Activated CD8-positive, alpha-beta memory T cell treated with anti-CD3 and anti-CD28 coated beads, Interleukin-2, amount 10 ng/mL, durations not matched to agents 7 days and 5 days (primary cell): ENCODE measurements at places on chromosomes 12 and 14.

GRCh38 chr12:80217011-80217535 lies 117.7 kb downstream of the OTOGL start:
- H3K27me3 ChIP-seq: peaks cover 19% of the 10 kb centered on the region
- no peaks in the 10 kb centered on the region for H3K36me3 ChIP-seq
- no peak for DNase-seq
- no peaks in the 10 kb centered on the region for H3K4me1 ChIP-seq

DNA sequence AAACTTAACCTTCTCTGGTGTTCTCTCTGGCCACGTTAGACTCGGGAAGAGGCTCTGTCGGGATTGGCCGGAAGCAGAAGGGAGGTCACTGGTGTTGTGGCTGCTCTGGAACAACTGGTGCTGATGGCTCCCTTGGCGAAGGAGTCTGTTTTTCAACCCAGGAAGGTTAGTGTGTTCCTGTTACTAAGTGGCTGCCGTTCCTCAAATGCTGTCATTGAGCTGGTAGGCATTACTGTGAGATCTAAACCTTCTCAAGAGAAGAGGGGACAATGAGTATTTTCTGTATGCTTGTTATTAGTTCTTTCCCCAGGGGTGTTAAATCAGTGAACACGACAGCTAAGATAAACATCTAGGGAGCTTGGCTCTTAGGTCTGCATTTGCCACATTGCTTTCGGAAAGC lies 18.3 kb downstream of the POP5 start:
- peaks cover 50% of the 10 kb centered on the region for H3K36me3 ChIP-seq
- no peaks in the 10 kb centered on the region for H3K4me1 ChIP-seq
- H3K27me3 ChIP-seq: no peaks in the 10 kb centered on the region
- no peak overlapping the region for H3K27ac ChIP-seq

GRCh38 chr12:34600592-34601462 lies 578.5 kb downstream of the ALG10 start:
- no peaks in the 10 kb centered on the region for H3K4me1 ChIP-seq
- peaks cover 2% of the 10 kb centered on the region for H3K36me3 ChIP-seq
- DNase-seq: no peak
- H3K27me3 ChIP-seq: no peaks in the 10 kb centered on the region
- no peak overlapping the region for H3K4me3 ChIP-seq
- H3K27ac ChIP-seq: no peak overlapping the region

- H3K27ac ChIP-seq: no peak overlapping the region
- H3K4me3 ChIP-seq: no peak overlapping the region
- no peaks in the 10 kb centered on the region for H3K4me1 ChIP-seq
- no peaks in the 10 kb centered on the region for H3K36me3 ChIP-seq
- peaks cover 3% of the 10 kb centered on the region for H3K27me3 ChIP-seq
- DNase-seq: no peak
These were observed 197.0 kb downstream of the ANO2 start for GRCh38 chr12:5748027-5748426.

- no peak overlapping the region for H3K27ac ChIP-seq
- H3K36me3 ChIP-seq: no peaks in the 10 kb centered on the region
- no peak for DNase-seq
- H3K27me3 ChIP-seq: peaks cover 2% of the 10 kb centered on the region
- no peak overlapping the region for H3K4me3 ChIP-seq
These were observed 36.3 kb upstream of the NTF3 start for GRCh38 chr12:5395443-5396271.

- H3K36me3 ChIP-seq: no peaks in the 10 kb centered on the region
- H3K4me1 ChIP-seq: no peaks in the 10 kb centered on the region
- no peak overlapping the region for H3K27ac ChIP-seq
- no peak for DNase-seq
- H3K27me3 ChIP-seq: peaks cover 4% of the 10 kb centered on the region
These were observed 125.2 kb downstream of the PAPOLA start for GRCh38 chr14:96627386-96627785.

GRCh38 chr14:38931969-38932652 lies 170.9 kb downstream of the SEC23A start:
- no peak overlapping the region for H3K27ac ChIP-seq
- no peaks in the 10 kb centered on the region for H3K27me3 ChIP-seq
- DNase-seq: no peak
- H3K4me3 ChIP-seq: no peak overlapping the region
- H3K36me3 ChIP-seq: no peaks in the 10 kb centered on the region

- H3K4me1 ChIP-seq: no peaks in the 10 kb centered on the region
- H3K27me3 ChIP-seq: no peaks in the 10 kb centered on the region
- H3K4me3 ChIP-seq: no peak overlapping the region
- no peaks in the 10 kb centered on the region for H3K36me3 ChIP-seq
- DNase-seq: no peak
These were observed 215.6 kb upstream of the DDHD1 start for GRCh38 chr14:53368711-53369201.

- H3K4me3 ChIP-seq: no peak overlapping the region
- H3K36me3 ChIP-seq: peaks cover 4% of the 10 kb centered on the region
- H3K27ac ChIP-seq: no peak overlapping the region
- H3K27me3 ChIP-seq: no peaks in the 10 kb centered on the region
- H3K4me1 ChIP-seq: peaks cover 4% of the 10 kb centered on the region
- DNase-seq: no peak
These were observed 82.7 kb downstream of the BEGAIN start for GRCh38 chr14:100504372-100505078.

GRCh38 chr12:80607361-80608135 lies 99.9 kb upstream of the MYF6 start:
- no peaks in the 10 kb centered on the region for H3K27me3 ChIP-seq
- H3K4me1 ChIP-seq: no peaks in the 10 kb centered on the region
- no peak for DNase-seq
- H3K36me3 ChIP-seq: no peaks in the 10 kb centered on the region
- no peak overlapping the region for H3K4me3 ChIP-seq

GRCh38 chr12:110869026-110869425 lies 22.2 kb downstream of the CCDC63 start:
- H3K4me1 ChIP-seq: no peaks in the 10 kb centered on the region
- no peak overlapping the region for H3K27ac ChIP-seq
- no peaks in the 10 kb centered on the region for H3K36me3 ChIP-seq
- no peak overlapping the region for H3K4me3 ChIP-seq
- no peak for DNase-seq

GRCh38 chr12:4471256-4471655 lies 25.6 kb upstream of the FGF6 start:
- no peaks in the 10 kb centered on the region for H3K4me1 ChIP-seq
- H3K27ac ChIP-seq: no peak overlapping the region
- H3K4me3 ChIP-seq: no peak overlapping the region
- peaks cover 39% of the 10 kb centered on the region for H3K27me3 ChIP-seq

DNA sequence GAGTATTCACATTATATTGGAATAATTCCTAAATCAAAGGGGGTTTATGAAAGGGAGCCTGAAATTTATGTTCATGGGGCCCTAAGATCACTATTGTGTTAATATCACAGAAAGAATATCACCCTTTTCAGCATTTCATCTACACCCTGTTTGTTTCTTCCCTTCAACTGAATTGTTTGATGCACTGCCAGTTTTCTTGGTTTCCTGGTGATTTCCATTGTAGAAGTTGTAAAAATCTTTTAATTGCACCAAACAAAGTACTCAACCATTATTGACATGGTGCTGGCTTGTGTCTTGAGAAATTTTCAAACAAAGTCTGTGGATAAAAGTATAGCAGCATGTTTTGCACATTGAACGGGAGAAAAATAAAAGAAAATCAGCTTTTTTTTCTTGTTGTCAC lies 154.8 kb upstream of the PRKD1 start:
- no peak overlapping the region for H3K27ac ChIP-seq
- no peaks in the 10 kb centered on the region for H3K4me1 ChIP-seq
- no peaks in the 10 kb centered on the region for H3K36me3 ChIP-seq
- H3K4me3 ChIP-seq: no peak overlapping the region
- H3K27me3 ChIP-seq: no peaks in the 10 kb centered on the region

GRCh38 chr14:64671591-64671990 lies 32.6 kb upstream of the PLEKHG3 start:
- H3K27ac ChIP-seq: no peak overlapping the region
- H3K4me3 ChIP-seq: no peak overlapping the region
- H3K4me1 ChIP-seq: peaks cover 42% of the 10 kb centered on the region
- peaks cover 12% of the 10 kb centered on the region for H3K27me3 ChIP-seq
- peaks cover 6% of the 10 kb centered on the region for H3K36me3 ChIP-seq

- H3K4me3 ChIP-seq: no peak overlapping the region
- no peaks in the 10 kb centered on the region for H3K27me3 ChIP-seq
- peaks cover 3% of the 10 kb centered on the region for H3K4me1 ChIP-seq
- H3K36me3 ChIP-seq: peaks cover 21% of the 10 kb centered on the region
- DNase-seq: no peak
These were observed 41.4 kb downstream of the CLIP1 start for GRCh38 chr12:122381021-122381420.

- H3K4me1 ChIP-seq: peaks cover 27% of the 10 kb centered on the region
- H3K4me3 ChIP-seq: no peak overlapping the region
- H3K27ac ChIP-seq: no peak overlapping the region
- DNase-seq: no peak
These were observed 131.2 kb downstream of the PPM1H start for GRCh38 chr12:62803756-62804155.

GRCh38 chr14:76844223-76844622 lies 18.0 kb downstream of the LRRC74A start:
- H3K4me1 ChIP-seq: peaks cover 7% of the 10 kb centered on the region
- H3K27me3 ChIP-seq: peaks cover 25% of the 10 kb centered on the region
- peaks cover 2% of the 10 kb centered on the region for H3K36me3 ChIP-seq
- no peak overlapping the region for H3K4me3 ChIP-seq

DNA sequence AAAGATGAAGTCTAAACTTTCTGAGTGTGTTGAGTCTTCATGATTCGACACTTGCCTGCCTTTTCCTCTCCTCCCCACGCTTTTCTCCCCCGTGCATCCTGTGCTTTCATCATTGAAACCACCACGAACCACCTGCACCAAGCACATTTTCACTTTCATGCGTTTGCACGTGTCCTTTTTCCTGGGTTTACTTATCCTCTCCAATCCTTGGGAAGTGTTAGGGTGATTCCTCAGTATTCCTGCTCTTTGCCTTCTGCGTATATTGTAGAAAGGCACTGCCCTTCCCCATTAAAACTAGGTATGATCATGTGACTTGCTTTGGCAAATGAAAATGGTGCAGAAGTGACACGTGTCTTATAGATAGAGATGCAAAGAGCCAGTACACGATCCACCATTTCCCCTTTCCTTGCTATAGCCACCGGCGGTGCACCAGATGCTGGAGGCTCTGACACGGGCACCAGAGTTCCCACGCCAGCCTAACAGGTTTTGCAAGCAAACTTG lies 106.6 kb downstream of the BRMS1L start:
- H3K27ac ChIP-seq: peak overlapping the region; percentile 70
- peaks cover 32% of the 10 kb centered on the region for H3K4me1 ChIP-seq
- peak; percentile 67 for DNase-seq
- H3K36me3 ChIP-seq: peaks cover 3% of the 10 kb centered on the region

DNA sequence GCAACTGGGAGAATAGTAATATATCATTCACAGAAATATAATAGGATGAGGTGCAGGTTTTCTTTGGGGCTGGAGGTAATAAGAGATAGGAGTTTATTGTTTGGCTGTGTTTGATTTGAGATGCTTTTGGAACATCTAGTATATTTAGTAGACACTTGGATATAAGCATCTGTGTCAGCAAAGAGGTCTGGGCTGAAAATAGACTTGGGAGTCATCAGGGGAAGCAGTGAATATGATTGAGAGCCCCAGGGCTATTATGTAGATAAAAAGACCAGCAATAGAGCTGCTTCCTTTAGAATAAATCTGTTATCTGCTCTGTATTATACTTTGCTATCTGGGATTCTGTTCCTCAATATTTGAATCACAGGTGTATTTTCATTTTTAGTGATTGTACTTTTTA lies 36.6 kb downstream of the SPATA7 start:
- no peak for DNase-seq
- H3K4me3 ChIP-seq: no peak overlapping the region
- H3K4me1 ChIP-seq: no peaks in the 10 kb centered on the region
- no peaks in the 10 kb centered on the region for H3K27me3 ChIP-seq
- no peak overlapping the region for H3K27ac ChIP-seq

GRCh38 chr14:66242001-66242400 lies 244.2 kb upstream of the CCDC196 start:
- no peaks in the 10 kb centered on the region for H3K36me3 ChIP-seq
- no peak overlapping the region for H3K27ac ChIP-seq
- peaks cover 12% of the 10 kb centered on the region for H3K27me3 ChIP-seq
- DNase-seq: no peak
- no peaks in the 10 kb centered on the region for H3K4me1 ChIP-seq
- no peak overlapping the region for H3K4me3 ChIP-seq
